Activated CD4-positive, alpha-beta T cell treated with anti-CD3 and anti-CD28 coated beads, Interleukin-2, amount 50 U/mL, for 4 hours (primary cell): ENCODE measurements at places on chromosomes 3 and 15.

DNA sequence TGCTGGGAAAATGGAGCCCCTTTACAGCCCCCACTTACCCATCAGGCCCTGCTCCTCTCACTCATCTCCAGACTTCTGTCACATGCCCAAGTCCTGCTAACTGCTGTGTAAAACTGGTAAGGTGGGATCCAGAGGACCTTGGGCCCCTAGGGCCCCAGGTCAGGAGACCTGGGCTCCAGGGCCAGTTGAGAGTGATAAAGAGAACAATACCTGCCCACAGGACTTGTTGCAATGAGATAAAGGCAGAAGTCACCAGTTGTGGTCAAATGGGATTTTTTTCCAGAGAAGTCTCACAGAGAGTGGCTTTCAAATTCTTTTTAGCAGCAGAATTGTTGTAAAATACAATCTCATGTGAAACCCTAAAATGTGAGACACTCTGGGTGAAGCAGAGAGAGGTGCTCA lies 753 bp downstream of the FURIN start:
- DNase-seq = no peak

- DNase-seq = peak; percentile 44
These were observed 5.6 kb downstream of the TIGIT start for GRCh38 chr3:114299421-114299820.

- DNase-seq = no peak
These were observed 66.8 kb downstream of the FAIM start for GRCh38 chr3:138675393-138675792.

DNA sequence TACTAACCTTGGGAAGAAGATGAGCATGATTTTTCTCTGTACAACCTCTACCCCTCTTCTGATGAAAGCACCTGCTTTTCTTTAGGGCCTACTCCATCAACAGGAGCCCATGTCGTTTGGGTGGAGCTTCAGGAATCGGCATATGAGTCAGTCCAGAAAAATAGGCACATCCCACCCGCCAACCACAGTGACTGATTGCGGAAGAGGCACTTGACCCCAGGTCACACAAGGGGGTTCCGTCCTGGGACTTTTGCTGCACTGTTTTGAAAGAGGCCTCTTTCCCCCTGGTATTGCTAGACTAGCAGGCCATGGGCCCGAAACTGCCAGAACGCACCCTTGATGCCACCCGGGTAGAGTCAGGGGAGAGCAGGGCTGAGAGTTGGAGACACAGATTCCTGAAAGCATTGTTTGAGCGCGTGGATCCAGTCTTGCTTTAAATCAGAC lies 19.3 kb upstream of the NRROS start:
- DNase-seq = no peak

DNA sequence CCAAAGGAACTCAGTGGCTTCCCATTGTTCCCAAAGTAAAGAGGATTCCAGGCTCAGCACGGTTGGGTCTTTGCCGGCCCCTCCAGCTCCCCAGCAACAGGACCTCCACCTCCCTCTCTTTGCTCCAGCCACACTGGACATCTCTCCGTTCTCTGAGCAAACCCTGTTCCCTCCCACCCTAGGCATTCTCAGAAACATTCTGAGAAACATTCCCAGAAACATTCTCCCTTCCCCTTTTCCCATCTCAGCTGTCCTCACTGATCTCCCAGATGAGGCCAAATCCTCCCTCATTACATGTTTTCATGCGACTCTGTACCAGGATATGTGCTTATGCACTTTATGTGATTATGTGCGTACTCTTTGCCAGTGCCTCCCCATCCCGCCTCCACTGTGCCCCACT lies 14.1 kb downstream of the CCDC33 start:
- DNase-seq = no peak

DNA sequence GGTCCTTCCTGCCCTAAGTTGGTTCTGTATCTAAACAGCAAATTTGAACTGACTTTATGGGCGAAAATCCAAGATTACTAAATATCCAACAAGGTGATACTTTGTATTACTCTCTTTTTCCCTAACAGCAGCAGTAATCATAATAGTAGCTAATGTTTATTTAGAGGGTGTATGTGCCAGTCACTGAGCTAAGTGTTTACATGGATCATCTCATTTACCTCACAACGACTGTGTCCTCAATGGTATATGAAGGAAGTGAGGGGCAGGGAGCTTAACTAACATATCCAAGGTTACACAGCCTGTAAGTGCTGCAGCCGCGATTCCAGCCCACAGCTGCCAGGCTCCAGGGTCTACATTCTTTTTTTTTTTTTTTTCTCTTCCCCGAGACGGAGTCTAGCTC lies 10.3 kb upstream of the LRRC34 start:
- DNase-seq = no peak

DNA sequence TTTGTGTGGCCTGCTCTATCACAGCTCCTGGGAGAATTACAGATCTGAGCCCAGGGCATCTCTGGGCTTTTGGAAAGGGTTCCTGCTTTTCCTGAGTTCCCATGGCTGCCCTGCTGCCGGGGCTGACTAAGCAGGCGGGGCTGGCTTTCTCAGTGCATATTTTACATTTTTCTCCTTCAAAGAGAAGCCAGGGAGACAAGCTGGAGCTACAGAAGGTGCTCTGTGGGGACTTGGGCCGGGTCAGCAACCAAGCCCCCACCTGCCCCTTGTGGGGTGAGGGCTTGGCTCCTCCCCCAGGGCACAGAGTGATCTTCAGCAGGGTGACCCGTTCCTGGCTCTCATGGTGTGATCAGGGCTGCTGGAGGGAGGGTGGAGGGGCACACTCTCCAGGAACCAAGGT lies 17.4 kb downstream of the ABTB1 start:
- DNase-seq = no peak

- no peak for DNase-seq
These were observed 50.0 kb downstream of the PLS1 start for GRCh38 chr3:142646020-142646785.

GRCh38 chr3:67077656-67078055 lies 79.5 kb downstream of the KBTBD8 start:
- DNase-seq = no peak
